ENCODE measurements at places on chromosomes 16 and 17.

- DNase-seq, result no peak
Measured at GRCh38 chr17:37506678-37507077, 17.0 kb downstream of the DUSP14 start.

- no peak for DNase-seq
Measured at GRCh38 chr16:49806446-49806845, 49.5 kb downstream of the ZNF423 start.

DNA sequence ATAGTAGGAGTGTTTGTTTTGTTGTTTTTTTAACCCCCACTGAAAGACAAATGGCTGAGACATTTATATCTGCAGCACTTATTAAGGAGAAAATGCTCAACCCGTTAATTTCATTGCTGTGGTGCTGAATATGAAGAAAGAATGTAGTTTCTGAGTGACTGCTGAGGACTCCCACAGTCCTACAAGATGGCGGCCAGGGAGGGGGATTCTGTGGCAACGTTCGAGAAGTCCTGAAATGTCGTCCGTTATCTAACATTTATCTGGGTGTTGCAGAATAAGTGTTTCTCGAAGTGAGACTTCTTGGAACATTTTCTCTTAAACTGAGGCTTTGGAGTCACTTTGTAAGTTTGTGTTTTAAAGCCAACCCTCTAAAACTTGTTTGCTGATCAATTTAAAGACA, 530.4 kb downstream of the XYLT1 start:
- no peak for DNase-seq

GRCh38 chr16:21033704-21034103, 116.9 kb downstream of the DNAH3 start:
- DNase-seq, result no peak

DNA sequence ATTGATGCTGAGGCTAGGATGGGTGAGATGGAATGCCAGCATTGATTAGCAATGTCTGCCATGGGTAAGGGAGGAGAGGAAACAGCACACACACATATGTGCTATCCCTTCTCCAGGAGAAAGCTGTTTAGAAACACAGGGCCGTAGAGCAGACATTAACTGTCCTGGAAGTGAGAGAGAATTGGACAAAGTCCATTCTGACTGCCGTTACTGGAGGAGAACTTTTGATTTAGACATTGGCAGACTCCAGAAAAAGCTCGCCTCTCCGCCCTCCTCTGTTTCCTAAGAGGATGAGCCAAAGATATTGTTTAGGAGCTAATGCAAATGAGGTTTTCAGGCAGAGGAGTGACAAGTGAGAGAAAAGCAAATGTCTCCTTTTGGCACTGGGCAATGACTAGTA, 237.0 kb downstream of the HAPSTR1 start:
- DNase-seq, result no peak

DNA sequence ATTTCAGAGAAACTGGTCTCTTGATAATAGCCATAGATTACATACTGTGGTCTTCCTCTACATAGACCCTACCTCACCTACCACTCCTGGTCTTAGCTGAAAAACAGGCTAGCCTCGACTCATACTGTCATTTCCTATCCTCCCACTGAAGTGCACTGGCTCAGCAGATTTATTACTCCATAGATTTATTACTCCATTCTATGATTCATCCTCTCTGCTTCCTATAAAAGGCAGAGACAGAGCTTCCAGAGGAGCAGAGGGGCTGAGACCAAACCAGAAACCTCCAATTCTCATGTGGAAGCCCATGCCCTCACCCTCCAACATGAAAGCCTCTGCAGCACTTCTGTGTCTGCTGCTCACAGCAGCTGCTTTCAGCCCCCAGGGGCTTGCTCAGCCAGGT, at the start of gene CCL7:
TSS of gene CCL7 (plus strand) at position 253 of the 400 bp plus-strand sequence. CDS start at position 323, 70 bp downstream.
- no peak for DNase-seq

- no peak for DNase-seq
Measured at GRCh38 chr17:76824093-76824492, 44.1 kb upstream of the MGAT5B start.

- no peak for DNase-seq
Measured at GRCh38 chr17:72984926-72985325, 107.6 kb downstream of the SLC39A11 start.

- DNase-seq, result no peak
Measured at GRCh38 chr16:72240466-72240865, 68.5 kb upstream of the PMFBP1 start.

- DNase-seq, result no peak
Measured at GRCh38 chr17:65529040-65529633, 32.3 kb downstream of the AXIN2 start.

All from breast epithelium (tissue), 4 donors.